Activated naive CD4-positive, alpha-beta T cell (primary cell): ENCODE measurements at places on chromosomes 5 and 9.

DNA sequence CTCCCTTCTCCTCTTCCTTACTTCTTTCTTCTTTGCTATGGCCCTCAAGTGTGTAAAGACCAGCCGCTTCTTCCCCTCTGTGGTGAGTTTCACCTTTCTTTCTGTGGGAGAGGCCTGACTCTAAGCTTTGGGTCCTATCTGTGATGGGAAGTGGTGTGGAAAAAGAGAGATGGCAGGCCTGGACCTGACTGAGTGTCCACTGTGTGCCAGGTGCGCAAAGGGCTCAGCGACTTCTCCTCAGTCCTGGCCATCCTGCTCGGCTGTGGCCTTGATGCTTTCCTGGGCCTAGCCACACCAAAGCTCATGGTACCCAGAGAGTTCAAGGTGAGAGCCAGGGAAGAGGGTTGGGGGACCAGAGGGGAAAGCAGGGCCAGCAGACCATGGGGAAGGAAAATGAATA is 5.9 kb downstream of the SLC4A9 start:
- no peak for DNase-seq

DNA sequence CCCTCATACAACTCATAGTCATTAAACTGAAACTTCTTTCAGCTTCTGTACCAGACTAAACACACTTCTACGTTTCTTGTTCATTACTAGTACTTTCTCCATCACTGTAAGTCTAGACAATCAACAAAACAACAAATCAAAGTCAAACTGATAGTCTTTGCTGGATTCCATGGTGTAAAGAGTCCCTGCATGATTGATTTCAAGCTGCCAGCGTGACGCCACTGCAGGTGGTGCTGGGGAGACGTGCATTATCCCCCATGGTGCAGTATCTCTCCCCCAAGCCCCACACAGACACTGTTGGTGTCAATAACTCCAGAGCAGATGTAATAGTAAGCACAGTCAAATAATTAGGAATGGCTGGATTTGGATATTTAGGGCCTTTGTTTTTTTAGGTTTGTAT is 10.7 kb upstream of the SLC2A8 start:
- DNase-seq = no peak

DNA sequence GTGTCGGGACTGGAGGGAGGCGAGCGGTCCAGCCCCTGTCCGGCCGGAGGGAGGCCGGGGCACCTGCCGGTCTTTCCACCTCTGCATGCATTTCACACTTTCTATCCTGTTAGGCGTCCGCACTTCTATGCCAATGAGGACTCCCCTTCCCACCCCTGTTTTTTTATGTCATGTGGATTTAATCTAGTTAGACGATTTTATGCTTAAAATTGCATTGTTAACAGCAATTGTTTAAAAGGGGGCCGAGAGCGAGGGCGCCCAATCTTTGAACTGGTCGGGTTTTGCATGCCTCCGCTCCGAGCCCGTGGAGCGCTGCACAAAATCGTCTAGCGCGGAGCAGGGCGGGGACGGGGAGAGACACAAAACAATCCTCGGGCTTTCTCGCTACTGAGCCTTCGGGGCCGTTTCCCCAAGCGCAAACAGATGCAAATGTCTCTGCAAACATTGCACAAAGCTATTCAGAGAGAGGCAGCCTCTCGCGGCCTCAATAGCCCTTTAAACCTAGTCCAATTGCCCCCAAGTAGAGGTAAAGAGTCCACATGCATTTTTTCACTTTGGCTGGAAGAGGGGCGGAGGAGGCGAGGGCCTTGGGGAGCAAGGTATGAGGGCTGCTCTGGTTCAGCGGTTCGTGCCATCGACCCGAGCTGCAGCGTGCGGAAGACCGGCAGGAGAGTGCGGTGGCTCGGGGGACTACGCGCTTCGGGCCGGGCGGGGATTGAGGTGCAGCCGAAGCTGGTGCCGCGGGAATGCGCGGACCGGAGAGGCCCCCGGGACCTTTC is 37.5 kb upstream of the TIFAB start:
- DNase-seq = no peak

DNA sequence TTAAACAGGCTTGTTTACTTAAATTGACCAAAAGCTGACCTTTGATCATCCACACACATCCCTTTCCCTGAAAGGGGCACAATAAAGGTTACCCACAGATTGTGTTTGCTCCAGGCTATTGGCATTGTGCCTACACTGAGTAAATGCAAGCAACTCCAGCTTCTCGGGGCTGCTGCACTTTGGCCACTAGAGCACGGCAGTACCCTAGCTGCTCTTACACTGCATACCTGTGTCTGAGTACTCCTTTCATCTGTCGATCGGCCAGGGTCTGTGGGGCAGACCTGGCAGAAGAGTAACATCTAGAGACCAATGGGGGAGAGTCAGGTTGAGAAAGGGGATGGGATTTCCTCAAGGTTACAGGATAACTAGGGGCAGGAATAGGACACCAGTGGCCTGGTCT is 281.9 kb upstream of the NMUR2 start:
- no peak for DNase-seq

- no peak for DNase-seq
These were observed 1.4 kb upstream of the COL27A1 start for GRCh38 chr9:114153761-114154599.

GRCh38 chr9:75950998-75951397 is 60.5 kb downstream of the PCSK5 start:
- DNase-seq = no peak

GRCh38 chr9:134373269-134373668 is 47.0 kb downstream of the RXRA start:
- no peak for DNase-seq

DNA sequence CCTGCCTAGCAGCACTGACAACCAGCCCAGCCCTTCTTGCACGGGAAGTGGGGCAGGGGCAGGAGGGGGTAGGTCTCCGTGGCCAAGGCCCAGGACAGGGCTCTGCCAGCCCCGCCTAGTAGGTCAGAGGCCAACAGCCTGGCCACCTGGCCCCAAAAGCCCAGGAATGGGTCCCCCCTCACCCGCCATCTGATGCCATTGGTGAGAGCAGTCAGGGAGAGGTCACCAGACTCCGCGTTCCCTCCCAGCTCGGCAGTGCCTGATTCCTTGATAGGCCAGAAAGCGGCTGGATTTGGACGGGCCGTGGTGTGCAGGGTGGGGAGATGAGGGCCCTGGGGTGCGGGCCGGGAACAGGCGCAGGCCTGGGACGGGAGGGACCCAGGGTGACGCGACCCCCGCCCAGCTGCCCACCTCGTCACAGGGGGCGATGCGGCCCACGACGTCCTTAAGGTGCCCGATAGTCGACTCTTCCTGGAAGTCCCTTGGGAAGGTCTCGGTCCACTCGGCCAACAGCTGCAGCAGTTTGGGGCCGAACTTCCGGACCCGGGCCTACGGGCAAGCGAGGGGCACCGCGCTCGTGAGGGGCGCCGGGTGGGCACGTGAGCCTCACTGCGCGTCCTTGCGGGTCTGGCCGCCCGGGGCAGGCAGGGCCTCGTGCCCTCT is 64.5 kb upstream of the RNF130 start:
- no peak for DNase-seq

DNA sequence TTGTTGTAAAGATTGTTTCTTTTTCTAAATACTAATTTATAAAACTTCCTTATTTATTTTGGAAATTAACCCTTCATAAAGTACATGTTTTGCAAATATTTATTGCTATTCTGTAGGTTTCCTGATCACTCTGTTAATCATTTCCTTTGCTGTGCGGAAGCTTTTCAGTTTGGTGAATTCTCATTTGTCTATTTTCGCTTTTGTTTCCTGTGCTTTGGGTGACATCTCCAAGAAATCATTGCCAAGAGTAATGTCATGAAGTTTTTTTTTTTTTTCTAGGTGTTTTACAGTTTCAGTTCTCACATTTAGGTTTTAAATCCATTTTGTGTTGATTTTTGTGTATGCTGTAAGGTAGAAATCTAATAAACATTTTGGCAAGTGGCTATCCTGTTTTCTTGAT is 1899.8 kb upstream of the ACO1 start:
- DNase-seq = no peak

GRCh38 chr9:105070176-105070575 is 142.2 kb upstream of the ABCA1 start:
- DNase-seq = no peak

DNA sequence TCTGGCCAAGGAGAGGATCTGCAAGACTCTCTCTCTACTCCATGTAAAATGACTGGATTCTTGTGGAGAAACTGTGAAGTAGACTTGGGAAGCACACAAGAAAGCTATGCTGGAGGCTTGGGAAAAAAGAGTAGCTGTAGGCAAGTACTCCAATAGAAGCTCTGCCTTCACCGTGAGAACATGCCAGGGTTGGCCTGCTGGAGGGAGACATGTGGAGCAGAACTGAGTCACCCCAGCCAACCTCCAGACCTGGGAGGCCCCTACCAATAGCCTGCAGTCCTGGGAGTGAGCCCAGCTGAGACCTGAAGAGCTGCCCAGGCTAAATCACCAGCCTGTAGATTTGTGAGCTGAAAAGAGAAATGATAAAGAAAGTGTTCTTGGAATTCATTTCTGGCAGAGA is 66.6 kb downstream of the DEPDC1B start:
- no peak for DNase-seq

DNA sequence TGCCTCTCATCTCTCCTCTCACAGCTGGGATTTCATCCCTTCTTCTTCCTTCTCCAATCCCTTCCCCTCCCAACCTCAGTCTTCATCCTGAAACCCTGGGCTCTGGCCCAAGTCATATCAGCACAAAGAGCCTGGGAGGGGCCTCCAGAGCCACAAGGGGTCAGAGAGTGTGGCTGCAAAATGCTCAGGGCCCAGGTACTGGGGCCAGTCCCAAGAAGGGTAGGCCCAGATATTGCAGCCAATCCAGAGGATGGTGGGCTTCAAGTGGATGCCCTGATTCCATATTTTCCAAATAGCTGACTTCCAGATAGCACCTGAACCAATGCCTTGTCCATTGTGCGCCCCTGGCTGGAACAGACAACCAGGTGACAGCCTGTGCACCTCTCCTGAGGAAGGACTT is 193.9 kb downstream of the MED10 start:
- DNase-seq = no peak

DNA sequence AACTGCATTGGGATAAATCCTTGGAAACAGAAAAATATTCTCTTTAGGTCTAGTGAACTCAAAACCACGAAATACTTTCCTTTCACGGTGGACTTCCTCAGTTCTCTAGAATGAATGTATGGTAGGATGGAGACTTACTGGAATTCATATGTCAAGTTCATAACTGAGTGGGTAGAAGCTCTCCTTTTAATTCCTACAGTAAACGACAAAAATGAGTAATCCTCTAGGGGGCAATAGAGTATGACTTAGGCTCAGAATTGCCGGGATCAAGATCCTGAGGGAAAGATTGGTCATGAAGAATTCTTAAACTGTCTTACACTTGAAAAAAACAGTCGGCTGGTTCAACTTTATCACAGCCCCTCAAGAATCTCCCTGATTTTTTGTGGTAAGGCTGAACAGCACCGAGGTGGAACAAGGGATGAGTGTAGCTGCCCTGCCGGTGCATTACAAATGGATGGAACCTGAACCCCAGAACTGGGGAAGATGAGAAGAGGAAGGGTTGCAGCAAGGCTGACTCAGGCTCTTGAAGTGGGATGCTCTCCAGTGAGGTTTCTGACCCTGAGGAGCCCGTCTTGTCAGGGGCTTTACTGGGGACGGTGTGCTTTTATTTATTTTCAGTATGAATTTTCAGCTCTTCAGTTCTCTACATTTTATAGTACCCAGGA is 14.0 kb upstream of the LOX start:
- DNase-seq = no peak

GRCh38 chr9:77440057-77440456 is 208.1 kb downstream of the GNA14 start:
- DNase-seq = no peak

GRCh38 chr9:136281421-136282271 is 22.2 kb downstream of the CCDC187 start:
- no peak for DNase-seq

DNA sequence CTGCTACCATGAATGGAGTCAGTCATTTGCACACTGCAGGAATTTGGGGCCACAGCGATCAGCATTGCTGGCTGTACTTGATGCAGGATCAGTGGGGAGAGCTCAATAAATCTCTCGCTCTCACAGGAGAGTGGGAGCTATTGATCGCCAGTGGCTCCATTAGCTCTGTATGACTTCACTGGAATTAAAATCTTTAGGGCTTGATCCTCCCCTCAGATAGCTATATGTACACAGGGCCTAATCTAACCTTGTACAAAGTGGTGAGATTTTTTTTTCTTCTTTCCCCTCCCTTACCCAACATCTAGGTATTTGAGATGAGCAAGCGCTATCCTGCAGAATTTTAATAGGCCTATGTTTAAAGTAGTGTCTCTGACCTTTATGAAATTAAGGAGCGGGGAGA is 84.9 kb downstream of the IZUMO3 start:
- DNase-seq = no peak

GRCh38 chr5:174222891-174223290 is 177.4 kb downstream of the NSG2 start:
- no peak for DNase-seq

GRCh38 chr5:75387806-75388205 is 50.8 kb downstream of the HMGCR start:
- DNase-seq = no peak

- peak; percentile 49 for DNase-seq
These were observed at the start of gene AK8 for GRCh38 chr9:132877824-132878694. TSS of gene AK8 (minus strand) at chr9:132878284. CDS start at chr9:132878255, 29 bp downstream.
